Gastrocnemius medialis (tissue), 4 donors: ENCODE measurements at places on chromosomes 6 and 20. TPM values are rescaled to one million over a fixed set of nuclear protein-coding genes. Genes with fewer than 3 reads are reported as not detected.

GRCh38 chr6:37126961-37127616, 42.9 kb upstream of the PIM1 start:
- H3K36me3 ChIP-seq, result no peaks in the 10 kb centered on the region
- H3K27me3 ChIP-seq, result no peaks in the 10 kb centered on the region
- H3K4me1 ChIP-seq, result peaks cover 35% of the 10 kb centered on the region
- DNase-seq, result no peak
- H3K27ac ChIP-seq, result no peak overlapping the region

DNA sequence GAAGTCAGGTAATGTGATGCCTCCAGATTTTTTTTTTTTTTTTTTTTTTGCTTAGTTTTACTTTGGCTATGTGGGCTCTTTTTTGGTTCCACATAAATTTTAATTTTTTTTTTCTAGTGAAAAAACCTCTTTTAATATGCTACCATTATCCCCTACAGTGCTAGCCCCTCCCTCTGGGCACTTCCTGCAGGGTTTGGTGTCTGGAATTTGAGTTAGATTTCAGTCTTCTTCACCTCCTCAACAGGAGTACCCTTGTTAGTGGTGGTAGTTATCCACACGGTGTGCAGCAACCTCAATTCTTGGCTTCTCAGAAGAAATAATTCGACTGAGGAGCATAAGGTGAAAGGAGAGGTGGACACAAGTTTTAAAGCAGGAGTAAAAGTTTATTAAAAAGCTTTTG, 128.8 kb upstream of the SYNCRIP start:
- no peak overlapping the region for H3K27ac ChIP-seq
- no peaks in the 10 kb centered on the region for H3K36me3 ChIP-seq
- H3K4me3 ChIP-seq, result no peak overlapping the region
- no peaks in the 10 kb centered on the region for H3K4me1 ChIP-seq
- DNase-seq, result no peak
- H3K27me3 ChIP-seq, result no peaks in the 10 kb centered on the region

DNA sequence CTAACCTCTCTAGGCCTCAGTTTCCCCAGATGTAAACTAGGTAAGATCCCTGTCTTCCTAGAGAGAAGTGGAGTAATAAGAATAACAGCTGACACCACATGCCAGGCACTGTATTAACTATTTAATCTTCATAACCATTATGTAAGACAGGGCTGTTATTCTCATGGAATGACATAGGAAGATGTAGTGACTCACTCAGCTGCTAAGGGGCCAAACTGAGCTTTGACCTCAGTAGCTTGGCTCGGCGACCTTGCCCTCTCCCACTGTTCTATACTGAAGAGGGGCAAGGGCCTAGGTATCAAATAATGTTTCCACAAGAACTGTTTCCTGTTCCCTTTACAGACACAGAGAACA, 2.9 kb upstream of the MDGA1 start:
- no peak overlapping the region for H3K4me3 ChIP-seq
- DNase-seq, result no peak
- no peaks in the 10 kb centered on the region for H3K36me3 ChIP-seq
- H3K4me1 ChIP-seq, result peaks cover 28% of the 10 kb centered on the region
- no peak overlapping the region for H3K27ac ChIP-seq

DNA sequence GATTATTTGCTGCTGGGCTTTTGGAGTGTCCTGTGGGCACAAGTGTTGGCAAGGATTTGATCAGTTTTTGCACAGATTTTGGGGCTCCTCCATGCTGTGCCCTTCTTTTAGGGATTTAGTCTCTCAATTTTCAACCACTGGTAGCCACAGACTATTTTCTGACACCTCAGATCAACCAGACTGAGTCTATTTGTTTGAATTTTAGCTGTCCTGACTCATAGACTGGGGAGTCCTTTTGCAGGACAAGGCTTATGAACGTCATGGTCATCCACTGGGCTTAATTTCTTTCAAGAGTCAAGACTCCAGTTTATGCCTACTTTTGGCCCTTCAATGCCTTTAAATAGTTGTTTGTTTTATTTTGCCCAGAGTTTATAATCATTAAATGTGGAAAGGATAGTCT, 59.3 kb downstream of the BCKDHB start:
- H3K4me3 ChIP-seq, result no peak overlapping the region
- peaks cover 7% of the 10 kb centered on the region for H3K36me3 ChIP-seq

Gene C6orf132
- total RNA-seq, result not detected

DNA sequence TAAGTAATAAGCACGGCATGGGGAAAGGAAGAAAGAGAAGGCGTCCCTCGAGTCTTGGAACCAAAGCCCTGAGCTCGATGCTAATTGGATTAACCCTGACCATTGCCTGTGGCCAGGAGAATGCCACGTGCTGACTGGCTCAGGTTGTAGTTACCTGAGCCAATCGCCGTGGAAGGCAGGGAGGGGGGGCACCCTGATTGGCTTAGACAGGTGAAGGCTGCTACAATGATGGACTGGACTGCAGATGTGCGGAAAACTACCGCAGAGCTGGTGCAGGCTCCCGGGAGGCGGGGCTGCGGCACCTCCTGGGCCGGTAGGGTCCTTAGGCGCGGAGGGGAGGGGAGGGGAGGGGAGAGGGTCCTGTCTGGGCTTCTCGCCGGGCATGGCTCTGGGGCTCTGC, 121.3 kb downstream of the TFAP2C start:
- H3K27ac ChIP-seq, result no peak overlapping the region
- no peak overlapping the region for H3K4me3 ChIP-seq
- DNase-seq, result no peak

DNA sequence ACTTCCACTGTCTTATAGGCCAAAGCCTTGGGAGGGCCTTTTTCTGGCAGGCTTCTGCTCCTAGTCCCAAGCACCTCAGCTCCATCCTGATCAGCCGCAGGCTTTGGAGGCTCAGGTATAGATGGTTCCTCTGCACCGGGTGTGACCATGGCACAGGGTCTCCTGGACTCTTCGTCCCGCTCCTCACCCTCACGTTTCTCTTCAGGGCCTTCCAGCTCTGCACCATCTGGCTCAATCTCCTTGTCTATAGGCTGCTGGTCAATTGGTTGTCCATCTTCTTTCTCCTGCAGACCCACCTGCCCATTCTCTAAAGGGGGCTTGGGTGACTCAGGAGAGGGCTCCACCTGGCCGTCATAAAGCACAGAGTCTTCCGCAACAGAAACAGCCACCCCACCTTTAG, 37.0 kb downstream of the BFSP1 start:
- no peaks in the 10 kb centered on the region for H3K27me3 ChIP-seq
- H3K36me3 ChIP-seq, result no peaks in the 10 kb centered on the region
- no peak overlapping the region for H3K4me3 ChIP-seq
- H3K4me1 ChIP-seq, result no peaks in the 10 kb centered on the region

- no peak overlapping the region for H3K27ac ChIP-seq
- DNase-seq, result peak; percentile 54
- peaks cover 14% of the 10 kb centered on the region for H3K27me3 ChIP-seq
- H3K4me3 ChIP-seq, result no peak overlapping the region
Observed at GRCh38 chr6:7723041-7723447, 2.9 kb upstream of the BMP6 start.

Gene FAM110A
- total RNA-seq, result 2.3 TPM

Gene DDO
- 3.5 TPM for total RNA-seq

Gene MYH7B
- 1.6 TPM for total RNA-seq

Gene MLIP
- total RNA-seq, result 186 TPM
